ENCODE measurements at places on chromosomes 3 and 15. TPM values are rescaled to one million over a fixed set of nuclear protein-coding genes. Genes with fewer than 3 reads are reported as not detected.

DNA sequence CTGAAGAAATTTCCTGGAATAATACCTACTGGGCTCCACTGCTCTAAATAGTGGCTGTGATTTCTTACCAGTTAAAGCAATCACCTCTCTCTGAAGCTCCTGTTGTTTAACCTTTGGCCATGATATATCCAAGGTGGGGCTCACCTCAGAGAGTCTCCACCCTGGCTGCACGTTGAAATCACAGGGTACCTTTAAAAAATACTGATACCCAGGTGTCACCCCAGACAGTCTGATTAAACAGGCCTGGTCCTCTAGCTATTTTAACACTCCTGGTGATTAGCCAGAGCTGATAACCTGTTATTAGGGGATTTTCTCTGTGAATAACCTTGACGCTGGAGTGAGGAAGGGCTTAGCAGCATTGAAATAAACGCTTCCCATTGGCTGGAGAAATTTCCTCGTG lies 22.3 kb upstream of the ZBTB38 start:
- DNase-seq = no peak
- no peak overlapping the region for H3K4me3 ChIP-seq
- H3K27ac ChIP-seq = no peak overlapping the region
- H3K27me3 ChIP-seq = no peaks in the 10 kb centered on the region
- H3K36me3 ChIP-seq = no peaks in the 10 kb centered on the region

DNA sequence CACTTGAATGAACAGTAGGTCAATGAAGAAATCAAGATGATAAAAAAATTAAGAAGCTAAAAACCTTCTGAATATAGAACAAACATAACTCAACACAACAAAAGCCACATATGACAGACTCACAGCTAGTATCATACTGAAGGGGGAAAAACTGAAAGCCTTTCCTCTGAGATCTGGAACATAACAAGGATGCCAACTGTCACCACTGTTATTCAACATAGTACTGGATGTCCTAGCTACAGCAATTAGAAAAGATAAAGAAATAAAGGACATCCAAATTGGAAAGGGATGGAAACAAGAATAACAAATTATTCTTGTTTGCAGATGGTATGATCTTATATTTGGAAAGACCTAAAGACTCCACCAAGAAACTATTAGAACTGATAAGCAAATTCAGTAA lies 60.8 kb downstream of the ILDR1 start:
- H3K36me3 ChIP-seq = peaks cover 2% of the 10 kb centered on the region
- no peak overlapping the region for H3K27ac ChIP-seq
- H3K27me3 ChIP-seq = peaks cover 8% of the 10 kb centered on the region
- DNase-seq = no peak

DNA sequence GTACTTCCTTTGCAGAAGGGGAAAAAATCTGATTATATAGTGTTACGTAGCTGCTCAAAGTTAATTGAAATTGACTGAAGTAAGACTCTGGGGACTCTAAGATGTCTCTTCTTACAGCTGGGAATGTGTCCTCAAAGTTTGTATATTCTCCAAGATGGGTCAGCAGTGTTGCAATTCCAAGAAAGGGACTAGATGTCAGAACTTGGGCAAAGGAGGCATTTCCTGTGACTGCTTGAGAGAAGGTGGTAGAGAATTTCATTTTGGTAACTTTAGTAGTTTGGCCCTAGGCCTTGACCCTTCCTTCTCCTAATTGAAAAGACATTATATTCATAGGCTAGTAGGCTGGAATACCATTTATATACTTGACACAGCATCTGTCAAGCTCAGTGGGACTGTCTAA lies 33.9 kb downstream of the PTPRG start:
- no peaks in the 10 kb centered on the region for H3K27me3 ChIP-seq
- H3K4me3 ChIP-seq = no peak overlapping the region
- H3K36me3 ChIP-seq = peaks cover 2% of the 10 kb centered on the region
- peaks cover 43% of the 10 kb centered on the region for H3K4me1 ChIP-seq

GRCh38 chr3:171873580-171873979 lies 30.4 kb downstream of the TMEM212 start:
- H3K27me3 ChIP-seq = no peaks in the 10 kb centered on the region
- no peak overlapping the region for H3K4me3 ChIP-seq
- no peak overlapping the region for H3K27ac ChIP-seq
- H3K4me1 ChIP-seq = peaks cover 19% of the 10 kb centered on the region
- no peaks in the 10 kb centered on the region for H3K36me3 ChIP-seq

DNA sequence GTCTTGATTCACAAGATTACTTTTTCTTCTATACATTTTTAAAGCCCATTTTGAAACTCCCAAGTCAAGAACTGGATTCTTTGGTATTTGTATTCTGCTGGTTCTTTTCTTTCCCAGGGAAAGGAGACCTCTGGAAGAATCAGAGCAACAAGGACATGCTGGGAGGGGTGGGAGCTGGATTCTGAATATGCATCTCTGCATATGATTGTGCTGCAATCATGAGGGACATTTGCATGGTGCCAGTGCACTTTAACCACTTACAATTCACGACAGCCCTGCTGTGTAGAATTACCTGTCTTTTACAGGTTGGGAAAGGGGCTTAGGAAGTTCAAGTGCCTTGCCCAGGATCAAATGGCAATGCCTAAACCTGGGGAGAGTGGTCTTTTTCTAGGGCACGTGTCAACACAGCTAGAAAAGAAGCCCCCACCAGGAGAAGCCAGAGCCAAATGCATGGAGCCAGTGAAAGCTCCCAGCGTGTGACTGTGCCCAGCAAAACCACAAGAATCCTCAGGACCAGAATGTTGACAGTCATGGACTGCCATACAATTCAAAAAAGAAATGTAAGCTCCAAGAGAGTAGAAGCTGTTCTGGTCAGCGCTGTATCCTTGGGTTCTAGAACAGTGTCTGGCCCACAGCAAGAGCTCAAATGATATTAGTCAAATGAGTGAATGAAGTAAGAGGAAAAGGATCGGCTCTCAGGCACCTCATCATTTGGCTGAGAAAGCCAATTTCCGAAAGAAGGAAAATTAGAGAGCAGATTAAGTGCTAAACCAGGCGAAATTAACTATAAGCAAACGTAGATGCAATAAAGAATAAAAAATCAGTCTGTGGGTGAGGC lies 84.5 kb upstream of the MEF2A start:
- no peak overlapping the region for H3K27ac ChIP-seq
- no peak overlapping the region for H3K4me3 ChIP-seq
- peaks cover 6% of the 10 kb centered on the region for H3K27me3 ChIP-seq

DNA sequence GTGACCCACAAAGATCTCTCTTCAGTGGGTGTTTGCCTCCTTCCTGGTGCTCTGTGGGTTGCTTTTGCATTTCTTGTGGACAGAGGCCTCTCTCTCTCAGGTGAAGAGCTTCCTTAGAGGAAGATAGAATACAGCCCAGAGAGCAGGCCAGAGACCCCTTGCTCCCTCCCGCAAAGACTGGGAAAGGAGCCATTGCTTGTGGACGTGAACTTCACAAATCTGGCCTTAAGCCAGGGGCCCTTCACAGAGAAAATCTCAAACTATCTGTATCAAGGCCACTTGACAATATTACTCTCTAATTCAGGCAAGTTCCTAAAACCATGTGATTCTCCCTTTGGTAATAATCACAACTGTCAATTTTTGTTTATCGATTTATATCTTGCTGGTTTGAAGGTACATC lies 30.4 kb upstream of the CLK3 start:
- H3K4me3 ChIP-seq = peak overlapping the region; percentile 77
- H3K4me1 ChIP-seq = peaks cover 73% of the 10 kb centered on the region
- peak overlapping the region; percentile 45 for H3K27ac ChIP-seq
- peaks cover 8% of the 10 kb centered on the region for H3K36me3 ChIP-seq
- no peak for DNase-seq

DNA sequence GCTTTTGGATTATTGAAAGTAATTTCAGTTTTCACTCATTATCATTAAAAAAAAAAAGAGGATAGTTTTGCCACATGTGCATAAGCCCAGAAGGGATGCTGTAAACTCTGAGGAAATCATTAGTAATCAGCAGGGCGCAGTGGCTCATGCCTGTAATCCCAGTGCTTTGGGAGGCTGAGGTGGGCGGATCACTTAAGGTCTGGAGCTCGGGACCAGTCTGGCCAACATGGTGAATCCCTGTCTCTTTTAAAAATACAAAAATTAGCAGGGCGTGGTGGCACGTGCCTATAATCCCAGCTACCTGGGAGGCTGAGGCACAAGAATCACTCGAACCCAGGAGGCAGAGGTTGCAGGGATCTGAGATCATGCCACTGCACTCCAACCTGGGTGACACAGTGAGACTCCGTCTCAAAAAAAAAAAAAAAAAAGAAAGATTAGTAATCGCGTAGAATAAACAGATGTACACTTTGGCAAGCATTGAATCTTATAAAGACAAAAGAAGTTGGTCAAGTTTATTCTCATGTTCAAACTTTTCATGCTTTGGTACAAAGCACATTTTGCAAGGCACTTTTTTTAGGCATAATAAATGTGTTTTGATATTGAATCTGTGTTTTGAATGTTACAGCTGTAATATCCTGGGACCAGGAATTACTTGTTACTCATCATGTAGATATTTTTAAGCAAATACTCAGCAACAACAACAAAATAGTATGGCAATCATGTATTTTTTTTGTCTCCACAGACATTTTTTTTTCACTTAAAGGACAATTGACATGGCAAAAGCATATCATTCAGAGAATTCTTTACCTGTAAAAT lies 93.2 kb upstream of the AGTR1 start:
- no peak overlapping the region for H3K27ac ChIP-seq
- H3K4me3 ChIP-seq = no peak overlapping the region
- no peaks in the 10 kb centered on the region for H3K36me3 ChIP-seq
- no peak for DNase-seq

DNA sequence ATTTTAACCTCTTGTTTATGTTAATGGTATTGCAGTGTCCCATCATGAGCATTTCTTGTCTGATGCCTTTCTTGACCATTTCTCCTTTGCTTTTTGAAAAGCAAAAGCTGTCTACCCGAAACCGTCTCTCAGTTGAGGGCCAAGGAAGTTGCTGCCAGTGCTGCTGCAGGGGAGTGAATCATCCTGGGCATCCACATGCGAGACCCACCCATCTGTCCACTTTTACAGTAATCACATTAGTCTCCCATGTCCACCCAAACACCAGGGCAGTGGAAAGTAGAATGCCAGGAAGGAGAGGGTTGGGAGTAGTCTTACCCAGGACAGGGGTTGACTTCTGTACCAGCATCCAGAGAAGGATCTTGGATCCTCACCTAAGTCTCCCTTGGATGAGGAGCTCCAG lies 48.6 kb upstream of the TEX264 start:
- no peak overlapping the region for H3K27ac ChIP-seq
- no peaks in the 10 kb centered on the region for H3K36me3 ChIP-seq
- no peak overlapping the region for H3K4me3 ChIP-seq
- peaks cover 6% of the 10 kb centered on the region for H3K4me1 ChIP-seq
- no peak for DNase-seq

DNA sequence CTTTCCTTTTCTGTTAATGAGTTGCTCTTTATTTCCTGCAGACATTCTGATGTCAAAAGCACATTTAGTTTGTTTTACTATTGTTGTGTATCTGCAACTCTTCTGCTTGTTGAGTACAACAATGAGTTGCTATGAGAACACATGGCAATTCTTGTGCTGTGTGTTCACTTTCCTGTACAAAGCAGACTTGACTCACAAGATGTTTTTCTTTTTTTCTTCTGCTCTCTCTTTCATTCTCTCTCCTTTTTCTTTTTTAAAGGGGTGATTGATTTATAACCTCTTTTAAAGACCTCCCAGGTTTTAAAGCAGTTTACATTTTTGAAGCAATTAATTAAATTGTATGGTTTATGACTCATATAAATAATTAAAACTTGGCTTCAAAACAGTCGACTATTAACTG lies 31.6 kb upstream of the ABHD10 start:
- no peak for DNase-seq
- no peak overlapping the region for H3K4me3 ChIP-seq
- H3K27me3 ChIP-seq = no peaks in the 10 kb centered on the region
- H3K27ac ChIP-seq = no peak overlapping the region
- peaks cover 38% of the 10 kb centered on the region for H3K4me1 ChIP-seq
- H3K36me3 ChIP-seq = peaks cover 9% of the 10 kb centered on the region

- no peaks in the 10 kb centered on the region for H3K36me3 ChIP-seq
- no peak for DNase-seq
- no peaks in the 10 kb centered on the region for H3K27me3 ChIP-seq
- H3K4me3 ChIP-seq = no peak overlapping the region
- H3K27ac ChIP-seq = no peak overlapping the region
- H3K4me1 ChIP-seq = peaks cover 22% of the 10 kb centered on the region
Observed at GRCh38 chr15:94677202-94677790, 445.9 kb downstream of the MCTP2 start.

DNA sequence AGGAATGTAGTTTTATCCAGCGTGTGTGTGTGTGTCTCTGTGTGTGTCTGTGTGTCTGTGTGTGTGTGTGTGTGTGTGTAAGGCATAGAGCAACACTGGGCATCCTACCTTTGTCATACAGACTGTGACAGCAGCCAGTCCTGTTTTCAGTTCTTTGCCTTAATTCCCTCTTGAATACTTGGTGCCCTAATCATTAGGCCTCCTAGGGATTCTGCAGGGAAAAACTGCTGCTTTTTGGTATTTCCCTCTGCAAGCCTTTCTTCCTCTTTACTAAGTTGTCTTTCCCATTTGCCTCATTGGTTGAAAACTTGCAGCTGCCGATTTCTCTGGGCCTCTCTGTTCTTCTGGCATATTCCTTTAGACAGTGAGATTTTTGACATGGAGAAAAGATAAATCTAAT lies 9.2 kb downstream of the SLC25A36 start:
- no peak overlapping the region for H3K4me3 ChIP-seq
- DNase-seq = no peak
- no peaks in the 10 kb centered on the region for H3K27me3 ChIP-seq
- peaks cover 53% of the 10 kb centered on the region for H3K4me1 ChIP-seq
- peaks cover 6% of the 10 kb centered on the region for H3K36me3 ChIP-seq

GRCh38 chr3:10382892-10383849 lies 62.3 kb upstream of the SEC13 start:
- no peak overlapping the region for H3K4me3 ChIP-seq
- H3K36me3 ChIP-seq = no peaks in the 10 kb centered on the region
- H3K4me1 ChIP-seq = no peaks in the 10 kb centered on the region
- DNase-seq = no peak
- peaks cover 5% of the 10 kb centered on the region for H3K27me3 ChIP-seq

GRCh38 chr3:174198199-174198598 lies 660.9 kb upstream of the NAALADL2 start:
- no peak for DNase-seq
- no peaks in the 10 kb centered on the region for H3K27me3 ChIP-seq
- no peak overlapping the region for H3K4me3 ChIP-seq
- H3K4me1 ChIP-seq = peaks cover 23% of the 10 kb centered on the region

DNA sequence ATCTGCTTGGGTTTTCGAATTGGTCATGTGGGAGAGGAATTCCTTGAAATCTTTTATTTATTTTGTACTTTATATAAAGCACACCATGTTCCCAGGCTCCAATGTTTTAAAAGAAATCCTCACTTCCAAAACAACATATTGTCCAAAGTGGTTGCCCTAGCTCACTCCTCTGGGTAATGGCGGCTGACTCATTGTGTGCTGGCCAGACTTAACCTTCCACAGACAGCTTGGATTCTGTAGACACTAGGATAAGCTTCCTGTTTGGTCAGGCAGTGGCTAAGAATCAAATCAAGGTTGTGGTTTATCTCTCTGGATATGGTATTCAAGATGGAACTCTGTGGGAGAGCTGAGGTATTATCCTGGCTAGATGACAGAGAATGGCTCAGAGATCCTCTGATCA lies 55.8 kb upstream of the FAM98B start:
- peak overlapping the region; percentile 28 for H3K27ac ChIP-seq
- no peak for DNase-seq
- H3K4me3 ChIP-seq = no peak overlapping the region
- H3K27me3 ChIP-seq = peaks cover 7% of the 10 kb centered on the region

GRCh38 chr3:38117748-38118420 lies 19.0 kb downstream of the ACAA1 start:
- H3K4me3 ChIP-seq = no peak overlapping the region
- H3K27ac ChIP-seq = no peak overlapping the region
- peaks cover 3% of the 10 kb centered on the region for H3K36me3 ChIP-seq
- H3K4me1 ChIP-seq = no peaks in the 10 kb centered on the region

The ANKRD34C gene
- total RNA-seq = not detected

The THSD4 gene
- 1.4 TPM for total RNA-seq

The CCR3 gene
- not detected for total RNA-seq

The ZSCAN29 gene
- total RNA-seq = 62.6 TPM

The CP gene
- total RNA-seq = 0.42 TPM
